ENCODE measurements at places on chromosomes 13 and 19. TPM values are rescaled to one million over a fixed set of nuclear protein-coding genes. Genes with fewer than 3 reads are reported as not detected.

The F10 gene
- 0.29 TPM for total RNA-seq

- no peak for DNase-seq
These were observed 27.9 kb downstream of the ENOX1 start for GRCh38 chr13:43758834-43759233.

- DNase-seq, result no peak
These were observed 4.7 kb upstream of the SIGLECL1 start for GRCh38 chr19:51246164-51246552.

DNA sequence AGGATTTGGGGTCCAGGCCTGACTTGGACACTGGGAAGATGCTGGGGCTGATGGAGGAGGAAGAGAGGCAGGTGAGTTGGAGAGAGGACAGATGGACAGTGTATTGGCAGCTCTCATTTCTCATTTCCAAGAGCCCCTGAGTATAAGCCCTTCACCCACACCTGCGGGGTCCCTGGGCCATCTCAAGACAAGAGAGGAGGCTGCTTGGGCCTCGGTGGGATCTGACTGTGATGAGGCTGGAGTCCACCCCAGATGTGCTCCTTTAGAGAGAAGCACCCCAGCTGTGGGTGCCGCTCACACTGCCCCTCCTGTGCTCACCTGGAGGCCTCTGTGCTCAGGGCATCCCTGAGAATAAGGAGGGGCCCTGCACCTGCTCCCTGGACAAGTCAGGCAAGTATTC is 3.7 kb downstream of the LILRA2 start:
- DNase-seq, result no peak

DNA sequence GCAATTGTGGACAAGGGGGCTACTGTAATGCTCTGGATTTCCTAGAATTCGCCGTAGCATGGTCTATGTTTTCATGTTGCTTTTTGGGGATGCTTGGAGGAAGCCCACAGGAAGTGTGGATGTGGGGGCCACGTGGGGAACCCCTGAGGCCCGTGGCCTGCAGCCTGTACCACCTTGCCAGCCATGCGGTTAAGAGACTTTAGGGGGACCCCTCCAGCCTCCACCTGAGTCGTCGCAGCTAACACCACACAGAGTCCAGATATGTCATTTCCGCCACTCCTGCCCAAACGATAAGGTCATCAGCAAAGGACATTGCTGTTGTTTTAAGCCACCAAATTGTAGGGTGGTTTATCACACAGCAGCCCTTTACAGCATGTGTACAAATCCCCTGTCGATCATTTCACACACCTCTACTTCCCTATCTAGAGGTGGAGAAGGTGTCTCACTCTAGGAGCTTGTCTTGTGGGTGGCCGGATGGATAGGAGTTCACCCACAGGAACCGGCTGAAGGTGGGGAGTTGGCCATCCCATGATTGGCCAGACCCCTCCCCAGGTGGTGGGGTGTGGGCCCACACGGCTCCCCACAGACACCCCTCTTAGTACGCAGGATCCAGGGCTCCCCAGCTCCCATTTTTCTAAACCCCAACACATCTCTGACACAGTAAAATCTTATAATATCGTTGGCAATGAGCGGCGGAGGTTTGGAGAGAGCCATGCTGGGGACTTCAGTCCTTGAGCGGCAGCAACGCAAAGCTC is 226.7 kb downstream of the TEX29 start:
- DNase-seq, result no peak
